NCI-H2081 treated with DMSO at 0.1 percent for 48 hours (cell line): ENCODE measurements at places on chromosomes 3 and 15.

- peak; percentile 39 for DNase-seq
Observed at GRCh38 chr15:59557581-59557980, 54.0 kb upstream of the GCNT3 start.

- DNase-seq: no peak
Observed at GRCh38 chr3:190242147-190242546, 80.1 kb downstream of the CLDN1 start.

- no peak for DNase-seq
Observed at GRCh38 chr15:37678124-37678523, 256.3 kb upstream of the TMCO5A start.

- DNase-seq: no peak
Observed at GRCh38 chr3:167723872-167724271, 10.8 kb downstream of the PDCD10 start.

GRCh38 chr15:49145651-49146609 lies 9.5 kb downstream of the COPS2 start:
- DNase-seq: peak; percentile 11

DNA sequence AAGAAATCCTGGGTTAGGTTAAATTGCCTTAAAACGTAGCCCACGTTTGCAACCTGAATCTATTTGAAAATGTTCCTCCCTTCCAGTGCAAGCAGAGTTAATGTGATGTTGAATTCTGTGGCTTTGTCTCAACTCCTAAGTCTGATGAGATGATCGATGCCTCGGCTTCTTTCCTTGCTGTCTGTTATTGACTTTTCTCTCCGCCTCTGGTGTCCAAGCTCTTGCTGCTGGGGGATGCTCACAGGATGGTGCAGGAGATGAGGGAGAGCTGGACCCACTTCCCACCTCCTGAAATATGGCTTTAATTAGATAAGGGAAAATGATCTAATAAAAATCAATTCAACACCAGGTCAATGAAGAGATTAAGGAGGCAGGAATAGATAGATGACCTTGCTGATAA lies 407.9 kb upstream of the RGMA start:
- no peak for DNase-seq

DNA sequence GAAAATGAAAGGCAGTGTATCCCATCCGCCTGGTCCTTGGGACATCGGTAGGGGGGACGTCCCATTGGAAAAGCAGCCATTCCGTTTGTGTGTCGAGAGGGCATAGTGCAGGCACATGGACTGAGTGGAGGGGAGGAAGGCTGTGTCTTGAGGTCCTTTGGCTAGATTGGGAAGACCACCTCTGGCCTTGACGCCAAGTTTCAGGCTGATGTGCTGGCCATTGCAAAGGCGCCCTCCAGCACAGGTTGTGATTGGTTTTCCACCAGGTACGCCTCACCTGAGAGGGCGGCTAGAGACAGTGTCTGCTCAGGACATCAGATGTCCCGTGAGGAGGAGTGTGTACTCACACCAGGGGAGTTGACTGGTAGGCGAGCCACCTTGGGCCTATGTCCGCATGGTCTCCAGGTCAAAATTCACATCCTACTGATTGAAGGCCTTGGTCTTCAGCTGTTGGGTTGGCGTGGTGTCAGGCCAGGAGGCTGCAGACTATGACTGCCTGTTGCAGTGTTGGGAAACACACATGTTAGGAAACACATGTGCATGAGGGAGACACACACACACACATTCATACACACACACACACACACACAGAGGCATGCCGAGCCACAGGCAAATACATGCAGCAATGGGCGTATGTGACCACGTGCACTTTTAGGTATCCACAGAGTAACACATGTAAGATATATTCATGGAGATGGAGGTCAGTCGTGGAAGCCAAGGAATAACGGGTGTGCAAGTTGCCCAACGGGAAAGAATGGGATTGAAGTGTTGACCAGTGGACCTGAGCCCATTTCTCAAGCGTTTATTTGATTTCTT lies 98.4 kb downstream of the SNRPN start:
- no peak for DNase-seq

GRCh38 chr3:185828755-185829154 lies 3.9 kb upstream of the IGF2BP2 start:
- no peak for DNase-seq

DNA sequence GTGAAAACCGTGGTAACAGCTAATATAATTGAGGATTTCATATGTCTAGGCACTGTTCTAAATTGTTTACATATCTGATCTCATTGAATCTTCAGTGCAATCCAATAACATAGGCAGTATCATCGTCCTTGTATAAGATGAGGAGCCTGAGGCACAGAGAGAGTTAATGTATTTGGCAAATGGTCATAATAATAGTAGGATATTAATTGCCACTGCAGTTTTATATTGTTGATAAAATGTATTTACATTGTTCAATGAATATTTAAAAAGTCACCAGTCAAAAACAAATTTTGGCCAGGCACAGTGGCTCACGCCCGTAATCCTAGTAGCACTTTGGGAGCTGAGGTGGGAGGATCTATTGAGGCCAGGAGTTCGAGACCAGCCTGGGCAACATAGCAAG lies 88.5 kb downstream of the EEFSEC start:
- DNase-seq: no peak

DNA sequence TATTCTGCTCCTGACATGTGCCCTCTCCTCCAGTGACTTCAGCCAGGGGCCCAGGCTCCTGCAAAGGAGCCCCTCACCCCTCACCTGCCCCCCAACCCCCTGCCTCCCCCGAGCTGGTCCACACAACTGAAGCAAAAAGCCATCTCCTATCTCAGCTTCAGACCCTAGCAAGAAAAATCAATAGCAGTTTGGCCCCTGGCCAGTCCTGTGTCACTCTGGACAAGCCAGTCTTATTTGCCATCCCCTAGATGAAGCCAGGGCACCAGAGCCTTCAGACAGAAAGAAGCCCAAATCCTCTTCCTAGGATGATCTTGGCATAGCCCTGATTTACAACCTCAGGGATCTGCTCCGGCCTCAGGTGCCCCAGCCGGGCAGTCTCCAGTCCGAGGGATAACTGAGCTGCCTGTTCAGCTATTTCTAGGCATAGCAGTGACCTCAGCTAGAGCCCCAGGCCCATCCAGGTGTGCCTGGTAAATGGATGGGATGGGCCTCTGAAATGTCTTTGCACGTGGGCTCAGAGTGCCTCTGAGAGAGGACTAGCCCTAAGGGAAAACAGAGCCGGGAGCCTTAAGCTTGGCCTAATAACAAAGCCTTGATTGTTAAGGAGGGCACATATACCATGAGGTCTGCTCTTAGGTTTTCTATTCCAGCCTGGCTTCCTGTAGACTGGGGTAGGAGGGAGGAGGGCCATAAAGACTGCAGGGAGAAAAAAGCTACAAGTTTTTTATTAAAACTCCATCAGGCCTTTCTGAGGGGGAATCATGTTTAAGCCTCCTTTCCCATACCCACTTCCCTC lies 242.0 kb downstream of the SHQ1 start:
- DNase-seq: no peak

- DNase-seq: no peak
Observed at GRCh38 chr3:182485301-182485700, 308.0 kb upstream of the ATP11B start.

DNA sequence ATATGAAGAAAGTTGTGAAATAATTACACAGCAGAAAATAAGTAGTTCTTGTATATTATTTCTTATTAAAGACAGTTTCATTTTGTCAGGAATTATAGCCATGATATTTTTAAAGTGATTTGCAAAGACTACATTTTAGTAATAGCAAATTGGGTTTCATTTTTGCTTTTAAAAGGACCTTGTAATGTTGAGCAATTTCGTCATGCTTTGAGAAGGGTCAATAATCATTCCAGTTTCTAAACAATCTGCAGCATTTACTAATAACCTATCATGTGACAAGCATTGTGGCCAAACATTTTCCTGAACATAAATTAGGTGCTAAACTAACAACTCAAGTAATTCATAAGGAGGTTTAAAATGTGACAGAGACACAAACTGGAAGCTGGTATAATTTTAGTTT lies 214.4 kb upstream of the CBLB start:
- DNase-seq: no peak

DNA sequence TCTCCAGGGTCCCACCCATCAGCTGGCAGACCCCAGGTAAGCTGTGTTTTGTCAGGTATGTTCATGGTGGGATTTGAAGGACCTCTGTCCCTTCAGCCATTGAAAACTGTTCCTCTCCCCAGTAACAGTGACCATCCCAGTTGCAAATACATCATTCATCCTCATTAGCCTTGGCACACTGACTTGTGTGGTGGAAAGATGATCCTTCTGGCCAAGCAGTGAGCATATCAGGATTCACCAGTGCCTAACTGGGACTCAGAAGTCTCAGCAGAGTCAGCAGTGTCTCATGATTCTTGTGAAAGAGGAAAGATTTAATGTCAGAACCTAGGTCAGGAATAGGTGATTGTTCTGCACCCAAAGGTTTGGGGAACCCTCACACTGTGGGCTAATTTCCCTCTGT lies 90.2 kb downstream of the DNAJB8 start:
- DNase-seq: no peak

- no peak for DNase-seq
Observed at GRCh38 chr3:45655906-45656305, 33.3 kb upstream of the SACM1L start.

- no peak for DNase-seq
Observed at GRCh38 chr3:113695431-113695785, 1.0 kb downstream of the USF3 start.

GRCh38 chr3:13093687-13094086 lies 20.5 kb upstream of the IQSEC1 start:
- no peak for DNase-seq

DNA sequence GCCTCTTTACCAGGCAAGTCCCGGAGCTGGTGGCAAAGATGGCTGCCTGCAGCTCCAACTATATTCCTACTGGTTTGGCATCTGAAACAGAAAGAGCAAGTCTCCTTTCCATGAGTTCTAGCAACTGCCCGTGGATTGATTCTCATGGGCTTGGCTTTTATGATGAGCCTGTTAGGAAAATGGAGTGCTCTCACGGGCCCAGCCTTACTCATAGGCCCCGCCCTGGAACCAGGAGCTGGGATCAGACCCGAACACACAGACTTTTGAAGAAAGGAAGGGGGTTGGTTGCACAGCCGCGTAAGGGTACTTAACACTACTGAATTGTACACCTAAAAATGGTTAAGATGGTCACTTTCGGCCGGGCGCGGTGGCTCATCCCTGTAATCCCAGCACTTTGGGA lies 2.9 kb downstream of the NRROS start:
- no peak for DNase-seq

DNA sequence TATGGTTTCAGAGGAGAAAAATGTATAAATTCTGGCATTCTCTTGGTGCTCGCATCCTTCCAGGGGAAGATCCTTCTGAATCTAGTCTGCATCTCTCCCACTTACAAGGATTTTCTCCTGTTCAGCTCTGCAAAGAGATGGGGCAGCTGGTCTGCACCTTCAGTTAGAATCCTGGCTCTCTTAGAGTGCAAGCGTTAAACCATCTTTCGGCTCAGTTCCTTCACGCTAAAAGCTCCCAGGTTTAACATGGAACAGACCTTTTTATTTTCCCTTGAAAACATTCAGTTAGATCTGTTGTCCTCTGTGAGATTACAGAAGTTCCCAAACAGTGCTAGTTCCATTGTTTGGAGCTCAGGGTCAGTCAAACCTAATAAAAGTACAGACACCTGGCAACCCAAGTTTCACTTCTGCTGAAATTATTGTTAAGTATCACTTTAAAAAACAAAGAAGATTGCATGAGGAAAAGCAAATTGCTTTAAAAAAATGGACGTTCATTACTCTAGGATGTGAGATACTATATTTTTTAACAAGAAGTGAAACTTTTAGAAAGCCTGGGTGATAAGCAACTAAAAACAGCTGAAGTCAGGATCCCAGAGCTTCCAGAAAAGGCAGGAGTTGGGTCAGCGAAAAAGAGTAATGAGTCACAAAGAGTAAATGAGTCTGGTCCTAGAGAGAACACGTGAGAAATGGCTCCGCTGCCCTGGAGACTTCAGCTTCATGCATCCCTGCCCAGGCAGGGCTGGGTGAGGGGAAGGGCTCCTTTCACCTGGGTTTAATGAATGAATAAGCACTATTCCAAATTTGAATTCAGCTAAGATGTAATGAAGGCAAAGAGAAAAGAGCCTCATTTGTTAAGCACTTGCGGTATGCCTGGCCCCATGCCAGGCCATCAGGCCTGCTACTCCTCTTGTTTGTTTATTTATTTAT lies 63.3 kb downstream of the ABTB1 start:
- DNase-seq: no peak

DNA sequence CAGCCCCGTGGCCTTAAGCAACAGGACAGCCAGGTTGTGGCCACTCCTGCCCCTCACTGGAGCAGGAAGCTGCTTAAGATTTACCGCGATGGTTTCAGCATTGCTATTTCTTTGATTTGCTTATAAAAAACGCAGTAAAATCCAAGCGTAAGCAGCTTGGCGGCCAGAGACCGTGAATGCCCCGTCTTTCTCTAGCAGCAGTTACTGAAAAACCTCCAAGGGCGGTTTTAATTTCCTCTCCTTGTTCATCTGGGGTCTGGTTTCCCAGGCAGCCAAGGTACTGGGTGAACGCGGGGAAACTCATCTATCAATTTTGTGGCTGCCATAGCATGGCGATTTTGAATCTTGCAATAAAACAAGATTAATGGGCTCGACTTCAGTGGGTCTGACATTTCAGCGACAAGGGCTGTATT lies 130.3 kb downstream of the MINAR1 start:
- no peak for DNase-seq

GRCh38 chr3:143963946-143964345 lies 7.7 kb upstream of the DIPK2A start:
- DNase-seq: no peak

DNA sequence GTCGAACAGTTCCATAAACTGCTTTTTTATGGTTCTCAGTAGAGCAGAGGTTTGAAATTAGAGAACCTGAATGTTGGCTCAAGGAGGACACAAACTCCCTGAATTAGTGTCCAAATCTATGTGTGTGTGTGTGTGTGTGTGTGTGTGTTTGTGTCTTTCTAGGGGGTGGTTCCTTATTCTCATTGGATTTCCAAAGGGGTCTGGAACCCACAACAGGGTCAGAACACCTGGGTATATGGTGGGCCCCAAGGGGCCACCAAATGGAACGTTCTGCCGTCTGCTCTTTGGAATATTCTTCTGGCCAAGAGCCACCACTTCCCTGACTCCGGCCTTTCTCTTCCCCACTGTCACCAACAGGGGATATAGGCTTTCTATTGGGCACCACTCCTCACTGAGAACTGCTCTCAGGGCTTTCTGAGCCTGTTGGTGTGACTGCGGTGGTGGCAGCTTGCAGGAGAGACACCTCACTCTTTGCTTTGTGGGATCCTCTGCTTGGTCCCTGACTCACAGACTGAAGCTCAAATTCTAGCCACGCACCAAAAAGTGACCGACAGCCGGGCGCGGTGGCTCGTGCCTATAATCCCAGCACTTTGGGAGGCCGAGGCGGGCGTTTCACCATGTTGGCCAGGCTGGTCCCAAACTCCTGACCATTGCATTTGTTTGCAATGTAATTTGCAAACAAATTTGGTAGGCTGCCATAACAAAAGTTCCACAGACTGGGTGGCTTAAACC lies 47.5 kb upstream of the IDH2 start:
- DNase-seq: no peak
